Upper lobe of left lung (tissue), 6 donors: ENCODE measurements at places on chromosomes 12 and 14. TPM values are rescaled to one million over a fixed set of nuclear protein-coding genes. Genes with fewer than 3 reads are reported as not detected.

- no peak for DNase-seq
These were observed 310.1 kb downstream of the ETNK1 start for GRCh38 chr12:22935090-22935489.

GRCh38 chr14:94028450-94028826, 2.3 kb downstream of the OTUB2 start:
- DNase-seq: no peak

DNA sequence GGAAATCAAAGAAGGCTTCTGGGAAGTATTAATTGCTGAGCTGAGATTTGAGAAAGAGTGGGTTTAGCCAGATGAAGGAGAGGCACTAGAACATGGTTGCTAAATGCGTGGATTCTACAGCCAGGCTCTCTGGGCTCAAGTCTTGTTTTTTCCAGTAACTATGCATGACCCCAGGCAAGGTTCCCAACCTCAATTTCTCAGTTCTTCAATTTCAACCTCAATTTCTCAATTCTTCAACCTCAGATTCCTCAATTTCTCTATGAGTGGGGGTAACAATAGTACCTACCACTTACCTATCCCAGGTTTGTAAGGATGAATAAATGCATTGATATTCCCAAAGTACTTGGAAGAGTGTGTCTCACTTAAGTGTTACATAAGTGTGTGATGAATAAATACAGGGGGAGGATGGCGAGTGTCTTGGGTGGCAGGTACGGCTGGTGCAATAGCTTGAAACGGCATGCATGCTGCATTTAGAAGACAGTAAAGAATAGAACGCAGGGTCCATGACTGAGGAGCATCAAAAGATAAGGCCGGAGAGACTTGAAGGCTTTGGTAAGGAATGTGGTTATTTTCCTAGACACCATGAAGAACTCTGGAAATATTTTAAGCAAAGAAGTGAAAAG, 149.1 kb upstream of the ATP2B1 start:
- no peak for DNase-seq

- no peak for DNase-seq
These were observed 42.7 kb upstream of the GPR132 start for GRCh38 chr14:105107781-105108515.

GRCh38 chr14:63727231-63727735, 582 bp downstream of the SGPP1 start:
- peak; percentile 43 for DNase-seq

DNA sequence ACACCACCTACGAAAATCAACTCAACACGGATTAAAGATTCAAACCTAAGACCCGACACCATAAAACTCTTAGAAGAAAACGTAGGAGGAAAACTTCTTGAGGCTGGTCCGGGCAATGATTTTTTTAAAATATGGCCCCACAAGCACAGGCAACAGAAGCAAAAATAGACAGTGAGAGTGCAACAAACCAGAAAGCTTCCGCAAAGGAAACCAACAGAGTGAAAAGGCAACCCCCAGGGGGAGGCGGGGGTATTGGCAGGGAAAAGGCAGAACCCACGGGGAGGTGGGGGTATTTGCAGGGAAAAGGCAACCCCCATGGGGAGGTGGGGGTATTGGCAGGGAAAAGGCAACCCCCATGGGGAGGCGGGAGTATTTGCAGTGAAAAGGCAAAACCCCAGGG, 20.5 kb upstream of the FBRSL1 start:
- no peak for DNase-seq

- peak; percentile 71 for DNase-seq
These were observed 4.9 kb upstream of the SUSD6 start for GRCh38 chr14:69606258-69607184.

- DNase-seq: no peak
These were observed 78.5 kb downstream of the CCDC91 start for GRCh38 chr12:28268608-28269229.

DNA sequence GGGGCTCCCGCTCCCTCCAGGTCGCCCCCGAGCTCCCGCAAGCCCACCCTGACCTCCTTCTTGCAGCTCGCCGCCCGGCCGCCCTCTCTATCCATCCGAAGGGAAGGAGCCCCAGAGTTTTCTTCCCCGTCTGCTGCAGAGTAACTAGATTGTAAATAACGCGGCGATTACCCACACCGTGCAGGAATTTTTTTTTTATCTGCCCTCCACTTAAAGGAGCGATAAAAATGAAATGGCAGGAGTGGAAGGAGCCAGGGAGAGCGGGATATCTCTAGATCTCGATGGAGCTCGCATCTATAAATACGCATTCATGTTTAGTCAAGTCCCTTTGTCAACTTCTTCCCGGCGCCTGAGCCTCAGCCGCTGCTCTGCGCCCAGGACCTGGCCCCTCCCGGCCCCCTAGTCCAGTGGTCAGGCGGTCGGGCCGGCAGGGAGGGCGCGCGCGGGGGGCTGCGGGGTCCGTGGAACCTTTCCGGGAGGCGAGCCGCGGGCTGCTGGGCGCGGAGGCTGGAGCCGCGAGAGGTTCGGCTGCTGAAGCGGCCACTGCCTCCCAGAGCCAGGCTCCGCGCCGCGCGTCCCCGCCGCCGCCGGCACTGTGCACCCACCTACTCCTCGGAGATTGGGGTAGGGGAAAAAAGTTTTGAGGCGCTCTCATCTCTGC, 386.0 kb downstream of the BCAT1 start:
- peak; percentile 91 for DNase-seq

DNA sequence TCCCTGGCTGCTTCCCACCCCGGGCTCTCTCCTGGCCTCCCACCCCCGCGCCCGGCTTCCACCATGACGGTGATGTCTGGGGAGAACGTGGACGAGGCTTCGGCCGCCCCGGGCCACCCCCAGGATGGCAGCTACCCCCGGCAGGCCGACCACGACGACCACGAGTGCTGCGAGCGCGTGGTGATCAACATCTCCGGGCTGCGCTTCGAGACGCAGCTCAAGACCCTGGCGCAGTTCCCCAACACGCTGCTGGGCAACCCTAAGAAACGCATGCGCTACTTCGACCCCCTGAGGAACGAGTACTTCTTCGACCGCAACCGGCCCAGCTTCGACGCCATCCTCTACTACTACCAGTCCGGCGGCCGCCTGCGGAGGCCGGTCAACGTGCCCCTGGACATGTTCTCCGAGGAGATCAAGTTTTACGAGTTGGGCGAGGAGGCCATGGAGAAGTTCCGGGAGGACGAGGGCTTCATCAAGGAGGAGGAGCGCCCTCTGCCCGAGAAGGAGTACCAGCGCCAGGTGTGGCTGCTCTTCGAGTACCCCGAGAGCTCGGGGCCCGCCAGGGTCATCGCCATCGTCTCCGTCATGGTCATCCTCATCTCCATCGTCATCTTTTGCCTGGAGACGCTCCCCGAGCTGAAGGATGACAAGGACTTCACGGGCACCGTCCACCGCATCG, 1.8 kb downstream of the KCNA1 start:
- DNase-seq: peak; percentile 73

DNA sequence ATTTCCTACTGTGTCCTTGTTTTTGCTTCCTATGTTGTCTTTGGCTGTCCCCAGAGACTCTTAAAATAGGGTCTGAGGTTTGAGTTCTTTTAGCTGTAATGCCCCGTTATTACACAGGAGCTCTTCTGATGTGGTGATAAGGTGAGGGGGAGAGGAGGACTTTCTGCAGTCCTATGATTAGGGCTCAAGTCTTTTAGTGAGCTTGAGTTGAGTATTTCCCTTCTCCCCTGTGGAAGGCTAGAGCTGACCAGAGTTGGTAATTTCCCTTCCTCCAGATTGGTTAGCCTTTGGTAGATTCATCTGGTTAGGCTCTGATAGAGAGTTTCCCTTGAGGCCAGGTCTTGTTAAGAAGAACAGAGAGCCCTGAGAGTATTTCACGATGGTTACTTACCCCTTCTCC, 4.3 kb upstream of the HIF1A start:
- no peak for DNase-seq

DNA sequence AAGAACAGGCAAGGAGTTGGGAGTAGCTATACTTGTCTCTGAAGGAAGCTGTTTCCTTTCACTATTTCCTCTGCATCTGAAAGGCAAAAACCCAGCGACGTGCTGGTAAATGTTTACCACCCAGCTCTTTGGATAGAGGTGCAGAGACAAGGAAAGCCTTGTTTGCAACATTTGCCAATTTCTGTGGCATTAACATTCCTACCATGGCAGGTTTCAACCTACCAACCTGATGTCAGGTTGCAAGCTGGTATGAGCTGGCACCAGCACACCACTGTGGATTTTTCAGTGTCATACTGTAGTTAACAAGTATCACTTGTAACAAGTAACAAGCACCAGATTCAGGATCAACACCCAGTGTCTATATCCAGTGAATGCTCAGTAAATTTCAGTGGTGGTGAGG, 294.8 kb upstream of the TMPO start:
- DNase-seq: no peak

DNA sequence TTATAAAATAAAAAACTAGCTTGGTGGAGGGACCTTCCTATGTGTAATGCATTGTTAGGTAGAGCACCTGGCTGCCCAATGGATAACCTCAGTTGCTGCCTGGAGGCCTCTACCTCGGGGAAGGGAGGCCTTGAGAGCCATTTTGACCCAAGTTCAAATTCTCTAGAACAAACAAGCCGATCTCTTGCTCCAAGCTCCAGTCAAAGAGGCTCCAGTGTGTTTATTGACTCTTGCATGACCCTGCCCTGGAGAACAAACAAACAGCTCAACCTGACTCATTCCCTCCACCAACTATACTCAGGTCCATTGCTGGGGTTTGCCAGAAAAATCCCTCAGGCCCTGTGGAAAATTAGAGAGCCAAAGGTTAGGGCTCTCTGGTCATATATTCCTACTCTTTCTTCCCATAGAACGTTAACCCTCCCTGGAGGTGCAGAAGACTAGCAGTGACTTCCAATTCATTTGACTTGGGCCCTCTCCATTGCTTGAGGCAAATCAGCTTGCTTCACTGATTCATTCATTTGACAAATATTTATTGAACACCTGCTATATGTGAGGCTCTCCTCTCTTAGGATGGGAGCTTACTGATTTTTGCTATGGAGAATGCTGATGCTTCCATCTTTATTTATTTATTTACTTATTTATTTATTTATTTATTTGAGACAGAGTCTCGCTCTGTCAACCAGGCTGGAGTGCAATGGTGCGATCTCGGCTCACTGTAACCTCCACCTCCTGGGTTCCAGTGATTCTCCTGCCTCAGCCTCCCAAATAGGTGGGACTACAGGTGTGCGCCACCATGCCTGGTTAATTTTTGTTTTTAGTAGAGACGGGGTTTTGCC, 73.7 kb upstream of the CISTR start:
- DNase-seq: no peak

DNA sequence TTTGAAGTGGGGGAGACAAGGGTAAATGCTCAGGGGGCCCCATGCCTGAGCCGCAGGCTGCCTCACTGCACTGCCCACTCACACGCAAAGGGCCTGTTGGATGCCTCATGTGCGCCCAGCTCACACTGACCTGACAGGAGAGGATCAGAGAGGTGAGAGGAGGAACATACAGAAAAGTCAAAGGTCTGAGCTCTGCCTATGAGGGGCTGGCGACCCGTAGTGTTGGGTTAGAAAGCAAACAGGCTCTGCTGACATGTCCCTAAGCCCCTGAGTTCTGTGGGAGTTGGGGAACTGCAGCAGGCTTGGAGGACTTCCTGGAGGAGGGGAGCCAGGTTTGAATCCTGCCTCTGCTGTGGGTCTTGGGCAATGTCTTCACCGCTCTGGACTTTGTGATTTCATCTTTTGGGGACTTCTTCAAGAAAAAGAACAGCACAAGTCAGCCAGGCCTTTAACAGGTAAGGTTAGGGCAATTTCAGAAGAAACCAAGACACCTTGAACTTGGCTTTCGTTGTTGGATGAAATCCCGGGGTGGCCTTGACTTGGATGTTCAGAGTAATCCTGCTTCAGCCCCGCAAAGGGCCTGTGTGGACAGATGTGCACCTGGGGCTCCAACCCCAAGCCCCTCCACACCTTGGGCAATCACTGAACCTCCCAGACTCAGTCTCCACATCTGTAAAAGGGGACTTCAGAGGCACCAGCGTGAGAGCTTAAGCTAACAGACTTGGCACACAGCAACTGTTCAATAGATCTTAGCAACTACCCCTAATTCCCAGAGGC, 116.8 kb downstream of the SCARB1 start:
- no peak for DNase-seq

FOXA1 gene
- 36.7 TPM for total RNA-seq

NTN4 gene
- total RNA-seq: 94.6 TPM

ZNF268 gene
- 20.9 TPM for total RNA-seq

OASL gene
- 16.2 TPM for total RNA-seq

PRH2 gene
- not detected for total RNA-seq

CPNE6 gene
- not detected for total RNA-seq
